ENCODE measurements at places on chromosomes 2 and 18.

DNA sequence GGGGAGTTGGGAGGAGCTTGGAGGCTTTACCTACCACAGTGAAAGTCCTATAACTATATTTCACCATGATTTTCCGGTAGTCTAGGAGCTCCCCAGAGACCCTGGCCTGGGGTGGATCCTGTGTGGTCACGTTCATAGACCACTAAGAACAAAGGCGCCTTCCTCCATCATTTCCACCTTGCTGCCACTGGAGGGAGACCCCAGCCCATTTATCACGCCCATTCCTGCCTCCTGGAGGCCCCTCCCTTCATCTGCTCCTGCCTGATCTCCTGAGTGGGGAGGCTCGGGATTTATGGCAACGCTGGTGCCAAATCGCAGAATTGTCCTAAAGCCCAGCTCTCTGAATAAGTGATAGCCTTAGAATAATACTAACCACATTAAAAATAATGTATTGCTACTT, 507.6 kb upstream of the SPHKAP start:
- peaks cover 2% of the 10 kb centered on the region for H3K36me3 ChIP-seq
- no peaks in the 10 kb centered on the region for H3K27me3 ChIP-seq
- no peaks in the 10 kb centered on the region for H3K4me1 ChIP-seq
- H3K27ac ChIP-seq = no peak overlapping the region

- DNase-seq = no peak
- no peak overlapping the region for H3K4me3 ChIP-seq
- no peak overlapping the region for H3K27ac ChIP-seq
- H3K4me1 ChIP-seq = no peaks in the 10 kb centered on the region
- H3K27me3 ChIP-seq = peaks cover 11% of the 10 kb centered on the region
Measured at GRCh38 chr18:9429662-9429993, 45.7 kb upstream of the RALBP1 start.

GRCh38 chr18:30999887-31000628, 42.5 kb downstream of the DSC3 start:
- H3K4me3 ChIP-seq = no peak overlapping the region
- no peaks in the 10 kb centered on the region for H3K36me3 ChIP-seq
- DNase-seq = no peak
- no peaks in the 10 kb centered on the region for H3K27me3 ChIP-seq

GRCh38 chr2:69285379-69285894, 101.6 kb downstream of the GFPT1 start:
- H3K4me1 ChIP-seq = no peaks in the 10 kb centered on the region
- H3K4me3 ChIP-seq = no peak overlapping the region
- H3K36me3 ChIP-seq = no peaks in the 10 kb centered on the region
- H3K27ac ChIP-seq = no peak overlapping the region

DNA sequence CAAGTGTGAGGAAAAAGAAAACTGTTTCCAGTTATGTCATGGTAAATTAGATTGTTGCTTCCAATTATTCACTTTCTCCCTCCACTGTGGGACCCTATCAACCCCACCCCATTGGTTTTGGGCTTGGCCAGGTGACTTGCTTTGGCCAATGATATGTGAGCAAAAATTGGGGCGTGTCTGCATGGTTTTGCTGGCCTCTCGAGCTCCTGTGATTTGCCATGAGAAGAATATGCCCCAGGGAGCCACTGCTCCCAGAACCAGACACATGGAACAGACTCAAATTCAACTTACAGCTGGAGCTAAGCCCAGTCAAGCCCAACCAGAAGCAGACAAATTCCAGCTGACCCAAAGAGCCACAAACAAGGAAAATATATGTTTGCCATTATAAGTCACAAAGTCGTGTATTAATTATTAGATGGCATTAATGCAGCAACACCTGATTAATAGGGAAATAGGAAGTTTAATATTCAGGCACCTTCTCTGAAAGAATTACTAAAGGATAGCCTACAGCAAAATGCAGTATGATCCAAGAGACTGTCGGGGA, 248.9 kb downstream of the ANAPC1 start:
- no peaks in the 10 kb centered on the region for H3K36me3 ChIP-seq
- H3K4me3 ChIP-seq = no peak overlapping the region
- peak overlapping the region; percentile 76 for H3K27ac ChIP-seq
- DNase-seq = no peak

- H3K4me1 ChIP-seq = no peaks in the 10 kb centered on the region
- no peak overlapping the region for H3K27ac ChIP-seq
- no peak overlapping the region for H3K4me3 ChIP-seq
- H3K27me3 ChIP-seq = no peaks in the 10 kb centered on the region
- no peak for DNase-seq
Measured at GRCh38 chr2:125216321-125216720, 1191.2 kb downstream of the CNTNAP5 start.

GRCh38 chr18:62979176-62979575, 263.8 kb downstream of the PHLPP1 start:
- no peak overlapping the region for H3K4me3 ChIP-seq
- no peaks in the 10 kb centered on the region for H3K27me3 ChIP-seq
- H3K36me3 ChIP-seq = peaks cover 8% of the 10 kb centered on the region
- H3K4me1 ChIP-seq = peaks cover 4% of the 10 kb centered on the region
- DNase-seq = no peak
- no peak overlapping the region for H3K27ac ChIP-seq

DNA sequence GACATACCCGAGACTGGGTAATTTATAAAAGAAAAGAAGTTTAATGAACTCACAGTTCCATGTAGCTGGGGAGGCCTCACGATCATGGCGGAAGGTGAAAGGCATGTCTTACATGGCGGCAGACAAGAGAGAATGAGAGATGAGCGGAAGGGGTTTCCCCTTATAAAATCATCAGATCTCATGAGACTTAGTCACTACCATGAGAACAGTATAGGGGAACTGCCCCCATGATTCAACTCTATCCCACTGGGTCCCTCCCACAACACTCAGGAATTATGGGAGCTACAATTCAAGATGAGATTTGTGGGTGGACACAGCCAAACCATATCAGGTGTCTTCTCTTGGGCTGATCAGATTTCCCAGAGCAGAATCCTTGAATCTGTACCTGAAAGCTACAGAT, 617.3 kb upstream of the ID2 start:
- H3K36me3 ChIP-seq = no peaks in the 10 kb centered on the region
- H3K4me1 ChIP-seq = peaks cover 4% of the 10 kb centered on the region
- H3K27ac ChIP-seq = no peak overlapping the region
- no peaks in the 10 kb centered on the region for H3K27me3 ChIP-seq

- H3K27ac ChIP-seq = no peak overlapping the region
- no peaks in the 10 kb centered on the region for H3K36me3 ChIP-seq
- H3K4me1 ChIP-seq = peaks cover 4% of the 10 kb centered on the region
- DNase-seq = no peak
- peak overlapping the region; percentile 48 for H3K4me3 ChIP-seq
- H3K27me3 ChIP-seq = peaks cover 37% of the 10 kb centered on the region
Measured at GRCh38 chr2:43675646-43676321, 445 bp downstream of the C1GALT1C1L start.

GRCh38 chr2:230861552-230862255, 3.0 kb upstream of the ITM2C start:
- H3K27ac ChIP-seq = no peak overlapping the region
- peak overlapping the region; percentile 2 for H3K4me3 ChIP-seq
- peaks cover 9% of the 10 kb centered on the region for H3K36me3 ChIP-seq

GRCh38 chr2:14673351-14673875, 40.9 kb downstream of the LRATD1 start:
- no peak overlapping the region for H3K4me3 ChIP-seq
- no peak for DNase-seq
- no peak overlapping the region for H3K27ac ChIP-seq
- no peaks in the 10 kb centered on the region for H3K36me3 ChIP-seq
- no peaks in the 10 kb centered on the region for H3K27me3 ChIP-seq

GRCh38 chr18:27668158-27668557, 483.1 kb upstream of the CHST9 start:
- H3K27ac ChIP-seq = no peak overlapping the region
- no peaks in the 10 kb centered on the region for H3K36me3 ChIP-seq
- no peaks in the 10 kb centered on the region for H3K27me3 ChIP-seq
- H3K4me3 ChIP-seq = no peak overlapping the region
- no peak for DNase-seq

- no peaks in the 10 kb centered on the region for H3K36me3 ChIP-seq
- H3K27me3 ChIP-seq = no peaks in the 10 kb centered on the region
Measured at GRCh38 chr2:42567364-42567763, 1.1 kb upstream of the MTA3 start.

DNA sequence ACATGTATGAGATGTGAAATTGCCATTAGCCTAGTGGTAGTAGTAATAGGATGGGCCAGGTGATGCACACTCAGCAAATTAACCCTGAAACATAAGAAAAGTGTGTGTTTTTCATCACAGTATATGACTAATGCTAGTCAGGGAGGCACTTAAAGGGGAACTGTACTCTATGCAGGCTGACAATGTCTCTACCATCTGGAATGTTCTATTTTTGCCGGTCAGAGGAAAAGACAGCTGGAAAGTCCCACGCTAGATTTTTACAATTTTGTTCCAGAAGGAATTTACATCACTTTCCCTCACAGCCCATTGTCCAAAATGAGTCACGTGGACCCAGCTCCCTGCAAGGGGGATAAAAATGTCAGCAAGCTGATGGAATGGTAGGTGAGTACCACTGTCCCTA, 746.3 kb upstream of the CHAC2 start:
- H3K27me3 ChIP-seq = no peaks in the 10 kb centered on the region
- no peaks in the 10 kb centered on the region for H3K36me3 ChIP-seq
- no peak overlapping the region for H3K4me3 ChIP-seq
- H3K27ac ChIP-seq = no peak overlapping the region
- no peak for DNase-seq

DNA sequence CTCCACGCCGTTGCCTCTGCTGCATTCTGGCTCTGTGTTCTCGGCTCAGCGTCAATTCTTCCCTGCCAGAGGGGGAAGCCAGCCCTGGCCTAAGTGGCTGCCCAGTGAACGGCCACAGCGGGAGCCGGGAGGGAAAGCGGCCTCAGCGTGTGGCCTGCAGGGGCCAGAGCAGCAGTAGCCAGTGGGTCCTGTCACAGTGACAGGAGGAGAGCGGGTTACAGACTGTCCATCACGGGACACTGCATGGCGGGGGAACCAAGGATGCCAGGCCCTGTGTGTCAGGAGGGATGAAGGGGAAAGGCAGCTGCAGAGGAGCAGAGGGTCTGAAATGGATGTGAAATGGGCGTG, 39.7 kb downstream of the PDIA6 start:
- H3K27me3 ChIP-seq = no peaks in the 10 kb centered on the region
- DNase-seq = no peak
- H3K4me1 ChIP-seq = no peaks in the 10 kb centered on the region
- H3K27ac ChIP-seq = peak overlapping the region; percentile 8
- H3K4me3 ChIP-seq = no peak overlapping the region

DNA sequence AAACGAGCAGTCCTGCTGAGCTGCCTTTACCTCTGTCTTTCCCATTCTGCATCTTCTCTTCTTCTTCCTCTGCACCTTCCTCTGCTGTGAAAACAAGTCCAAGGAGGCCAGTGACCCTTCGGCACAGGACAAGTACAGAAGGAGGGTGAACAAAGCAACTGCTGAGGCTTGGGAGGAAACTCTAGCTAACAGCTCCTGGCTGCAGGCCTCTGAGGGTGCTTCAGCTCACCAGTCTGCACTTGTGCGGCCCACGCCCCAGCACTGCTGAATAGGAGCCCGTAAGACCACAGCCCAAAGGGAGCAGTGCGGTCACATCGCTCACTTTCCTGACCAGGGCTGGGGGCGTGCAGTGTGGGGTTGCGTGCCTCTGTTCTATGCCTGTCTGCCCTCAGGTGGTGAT, 42.1 kb upstream of the DNMT3A start:
- no peak overlapping the region for H3K4me3 ChIP-seq
- H3K4me1 ChIP-seq = peaks cover 10% of the 10 kb centered on the region
- no peak overlapping the region for H3K27ac ChIP-seq

DNA sequence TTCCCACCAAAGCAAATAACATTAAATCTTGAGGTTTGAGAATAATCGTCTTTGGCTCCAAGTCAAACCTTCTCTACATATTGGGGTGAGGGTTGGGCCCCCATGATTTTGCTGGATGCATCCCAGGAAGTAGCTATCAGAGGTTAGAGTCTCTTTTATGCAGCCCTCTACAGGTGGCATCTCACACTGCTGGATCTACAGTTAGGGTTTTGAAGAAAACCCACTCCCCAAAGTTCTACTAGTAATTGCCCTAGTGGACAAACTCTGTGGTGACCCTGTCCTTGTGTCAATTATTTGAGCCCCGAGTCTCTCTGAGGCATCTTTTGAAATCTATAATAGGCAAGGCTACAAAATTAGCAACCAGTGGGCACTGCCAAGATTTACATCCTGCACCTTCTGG, 15.0 kb upstream of the REG1A start:
- H3K4me3 ChIP-seq = no peak overlapping the region
- H3K36me3 ChIP-seq = no peaks in the 10 kb centered on the region
- H3K27ac ChIP-seq = no peak overlapping the region
- H3K27me3 ChIP-seq = no peaks in the 10 kb centered on the region
- no peaks in the 10 kb centered on the region for H3K4me1 ChIP-seq

- H3K4me1 ChIP-seq = peaks cover 52% of the 10 kb centered on the region
- H3K27ac ChIP-seq = peak overlapping the region; percentile 91
- peaks cover 12% of the 10 kb centered on the region for H3K36me3 ChIP-seq
- no peaks in the 10 kb centered on the region for H3K27me3 ChIP-seq
- DNase-seq = no peak
Measured at GRCh38 chr2:68726100-68726499, 8.5 kb upstream of the ARHGAP25 start.

DNA sequence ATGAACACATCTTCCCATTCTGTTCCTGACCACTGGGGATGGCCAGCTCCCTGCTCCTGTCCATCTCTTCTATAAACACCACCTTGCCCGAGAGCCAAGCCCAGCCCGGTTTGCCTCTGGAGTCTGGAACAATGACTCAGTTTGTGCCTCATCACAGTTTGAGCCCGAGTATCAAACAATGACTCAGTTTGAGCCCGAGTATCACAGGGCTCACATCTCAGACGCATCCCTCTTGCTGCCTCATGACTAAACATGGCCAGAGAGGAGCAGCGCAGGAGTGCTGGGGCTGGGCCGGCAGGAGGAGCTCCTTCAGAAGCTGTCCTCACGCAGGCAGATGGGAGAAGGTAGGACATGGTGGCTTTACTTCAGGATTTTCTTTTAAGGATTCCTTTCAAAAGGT, 68.7 kb downstream of the PXDN start:
- H3K27me3 ChIP-seq = no peaks in the 10 kb centered on the region
- no peaks in the 10 kb centered on the region for H3K4me1 ChIP-seq
- no peak overlapping the region for H3K27ac ChIP-seq
- no peak for DNase-seq

- no peaks in the 10 kb centered on the region for H3K36me3 ChIP-seq
- peaks cover 3% of the 10 kb centered on the region for H3K4me1 ChIP-seq
- no peak for DNase-seq
- no peak overlapping the region for H3K27ac ChIP-seq
- H3K4me3 ChIP-seq = no peak overlapping the region
- peaks cover 6% of the 10 kb centered on the region for H3K27me3 ChIP-seq
Measured at GRCh38 chr2:8036366-8036765, 645.5 kb upstream of the ID2 start.

- no peaks in the 10 kb centered on the region for H3K27me3 ChIP-seq
- peaks cover 11% of the 10 kb centered on the region for H3K4me1 ChIP-seq
- H3K4me3 ChIP-seq = peak overlapping the region; percentile 63
- DNase-seq = no peak
- no peak overlapping the region for H3K27ac ChIP-seq
Measured at GRCh38 chr2:197894751-197895274, 90.4 kb downstream of the PLCL1 start.

GRCh38 chr2:10548626-10549025, 100.5 kb upstream of the ODC1 start:
- peaks cover 12% of the 10 kb centered on the region for H3K4me1 ChIP-seq
- no peak overlapping the region for H3K4me3 ChIP-seq
- DNase-seq = no peak
